Stimulated activated naive CD8-positive, alpha-beta T cell treated with anti-CD3 and anti-CD28 coated beads, Interleukin-15, amount 100 ng/mL, for 72 hours (primary cell): ENCODE measurements at places on chromosomes 1 and 21.
A peak's percentile ranks its signal among the peaks of the same experiment; 100 is the strongest.

GRCh38 chr1:243433737-243434370 lies 178.0 kb downstream of the SDCCAG8 start:
- no peak for DNase-seq

DNA sequence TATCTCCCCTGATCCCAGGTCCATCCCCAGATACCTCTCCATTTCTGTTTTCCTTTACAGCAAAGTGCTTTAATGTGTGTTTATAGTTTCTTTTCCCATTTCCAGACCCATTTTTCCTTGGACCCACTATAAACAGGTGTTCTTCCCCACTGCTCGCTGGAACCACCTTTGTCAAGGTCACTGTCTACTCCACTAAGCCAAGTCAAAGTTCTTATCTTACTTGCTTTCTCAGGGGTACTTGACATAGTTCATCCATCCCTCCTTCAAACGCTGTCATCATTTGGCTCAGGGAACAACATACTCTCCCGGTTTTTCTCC lies 8.3 kb downstream of the SLAMF1 start:
- DNase-seq: no peak

DNA sequence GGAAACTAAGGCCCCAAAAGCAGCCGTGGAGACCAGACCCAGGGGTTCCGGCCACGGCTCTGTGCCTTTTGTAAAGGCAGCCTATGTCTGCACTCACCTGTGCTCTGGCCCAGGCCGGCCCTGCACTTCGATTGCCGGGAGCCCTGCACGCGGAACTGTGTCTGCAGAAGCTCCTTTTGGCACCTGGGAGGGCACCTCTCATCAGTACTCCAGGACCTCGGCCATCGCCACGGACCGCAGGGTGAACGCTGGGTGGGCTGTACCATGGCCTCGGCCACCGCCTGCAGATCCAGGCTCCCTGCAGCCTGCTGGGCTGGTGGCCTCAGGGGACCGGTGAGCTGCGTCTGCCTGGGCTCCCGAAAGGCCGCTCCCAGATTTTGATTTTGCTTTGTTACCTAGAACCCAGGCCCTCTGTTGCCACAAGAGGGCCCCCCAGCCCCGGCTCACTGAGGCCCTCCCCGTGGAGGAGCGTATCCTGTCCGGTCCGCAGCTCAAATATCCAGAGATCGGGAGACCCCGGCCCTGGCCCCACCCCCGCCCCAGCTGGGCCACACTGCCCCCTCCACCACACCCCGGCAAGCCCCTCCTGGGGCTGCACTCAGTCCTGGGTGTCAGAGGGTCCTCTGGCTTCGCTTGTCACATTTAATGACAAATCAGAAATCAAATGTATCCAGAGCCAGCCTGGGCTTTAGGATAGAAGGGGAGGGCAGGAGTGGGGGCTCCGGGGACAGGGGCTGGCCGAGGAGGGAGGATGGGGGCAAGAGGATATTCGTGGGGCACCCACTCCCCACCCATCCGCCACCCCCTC lies 60.2 kb upstream of the PDE9A start:
- DNase-seq: peak; percentile 72

GRCh38 chr1:21865943-21866706 lies 54.1 kb downstream of the LDLRAD2 start:
- no peak for DNase-seq

DNA sequence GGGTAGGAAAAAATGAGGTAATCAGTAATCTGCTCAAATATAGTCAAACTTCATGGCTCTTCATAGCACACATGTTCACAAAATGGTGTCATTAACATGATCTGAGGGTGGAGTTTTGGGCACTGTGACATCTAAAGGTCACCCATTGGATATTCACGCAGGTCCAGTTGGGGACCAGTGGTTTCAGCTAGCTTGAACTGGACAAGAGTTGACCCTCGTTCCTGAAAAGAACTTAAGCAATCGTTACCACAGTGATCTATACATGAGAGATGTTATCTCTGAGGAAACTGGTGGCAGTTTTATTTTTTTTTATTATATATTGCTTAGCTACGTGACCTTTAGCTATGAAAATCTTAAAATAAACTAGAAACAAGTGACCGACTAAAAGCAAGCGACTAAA lies 3.0 kb upstream of the OR2C3 start:
- no peak for DNase-seq

GRCh38 chr1:235069577-235070563 lies 58.8 kb downstream of the TOMM20 start:
- DNase-seq: no peak

DNA sequence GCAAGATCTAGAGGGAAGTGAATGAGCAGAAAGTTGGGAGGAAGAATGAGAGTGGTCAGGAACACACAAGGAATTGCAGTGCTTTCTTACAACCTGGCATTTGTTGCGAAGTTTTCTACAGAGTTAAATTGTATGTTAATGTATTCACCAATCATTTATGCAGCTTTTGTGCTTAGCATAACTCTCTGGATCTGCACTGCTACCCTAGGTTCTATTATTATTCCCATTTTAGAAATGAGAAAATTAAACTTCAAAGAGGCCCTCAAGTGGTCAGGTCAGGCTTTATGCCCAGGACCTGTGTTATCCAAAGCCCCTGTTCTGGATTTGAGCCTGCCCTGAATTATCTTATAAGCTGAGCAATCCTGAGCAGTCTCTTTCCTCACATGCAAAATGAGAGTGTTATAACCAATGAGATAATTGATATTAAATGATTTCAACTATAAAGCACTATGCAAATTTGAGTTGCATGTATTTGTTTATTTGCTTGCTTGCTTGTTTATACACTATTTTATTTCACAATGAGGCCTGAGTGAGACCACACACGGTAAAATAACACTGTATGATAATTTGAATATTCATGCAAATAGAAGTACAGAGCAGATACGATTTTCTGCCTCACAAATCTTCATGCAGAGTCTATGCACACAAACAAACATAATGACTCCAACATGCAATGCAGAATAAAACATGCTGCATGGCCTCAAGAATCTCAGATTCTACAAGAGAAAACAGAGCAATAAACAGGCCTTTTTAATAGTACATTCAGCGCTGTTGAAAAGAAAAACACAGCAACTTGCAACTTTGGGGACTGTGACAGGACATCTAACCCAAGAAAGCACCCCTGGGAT lies 323.0 kb downstream of the PLPP3 start:
- DNase-seq: no peak

GRCh38 chr1:108009603-108010195 lies 44.7 kb upstream of the VAV3 start:
- DNase-seq: no peak

GRCh38 chr1:27100335-27101053 lies 54.4 kb downstream of the SLC9A1 start:
- no peak for DNase-seq

DNA sequence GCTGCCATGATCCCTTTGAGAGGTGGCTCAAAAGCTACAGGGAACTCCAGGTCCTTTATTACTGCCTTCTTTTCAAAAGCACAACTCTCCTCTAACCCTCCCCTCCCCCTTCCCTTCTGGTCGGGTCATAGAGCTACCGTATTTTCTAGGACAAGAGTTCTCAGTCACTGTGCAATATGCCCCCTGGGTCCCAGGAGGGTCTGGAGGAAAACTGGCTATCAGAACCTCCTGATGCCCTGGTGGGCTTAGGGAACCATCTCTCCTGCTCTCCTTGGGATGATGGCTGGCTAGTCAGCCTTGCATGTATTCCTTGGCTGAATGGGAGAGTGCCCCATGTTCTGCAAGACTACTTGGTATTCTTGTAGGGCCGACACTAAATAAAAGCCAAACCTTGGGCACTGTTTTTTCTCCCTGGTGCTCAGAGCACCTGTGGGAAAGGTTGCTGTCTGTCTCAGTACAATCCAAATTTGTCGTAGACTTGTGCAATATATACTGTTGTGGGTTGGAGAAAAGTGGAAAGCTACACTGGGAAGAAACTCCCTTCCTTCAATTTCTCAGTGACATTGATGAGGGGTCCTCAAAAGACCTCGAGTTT lies 3.1 kb downstream of the BTG2 start:
- no peak for DNase-seq

GRCh38 chr21:21897275-21897883 lies 899.2 kb downstream of the NCAM2 start:
- DNase-seq: no peak

- no peak for DNase-seq
These were observed 302.4 kb upstream of the NR5A2 start for GRCh38 chr1:199725002-199725565.

GRCh38 chr1:152580433-152580832 lies at the start of gene LCE3D:
LCE3D (minus strand) TSS chr1:152580516; CDS start chr1:152579936, 580 bp downstream.
- DNase-seq: no peak

DNA sequence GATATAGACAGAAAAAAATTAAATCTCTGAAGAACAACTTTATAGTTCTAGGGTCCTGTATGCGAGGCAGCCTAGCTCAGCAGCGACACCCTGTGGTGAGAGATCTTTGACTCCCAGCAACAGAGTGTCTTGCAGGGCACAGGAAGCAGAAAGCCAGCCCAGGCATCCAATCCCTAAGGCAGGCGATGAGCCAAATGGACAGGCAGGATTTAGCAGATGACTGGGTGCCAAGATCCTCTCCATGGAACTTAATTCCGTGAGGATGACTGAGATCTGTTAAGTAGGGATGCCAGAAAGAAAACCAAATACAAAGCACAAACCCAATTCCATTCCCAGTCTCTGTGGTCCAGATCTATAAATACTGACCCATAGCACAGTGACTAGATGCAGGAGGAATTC lies 38.8 kb downstream of the HLCS start:
- DNase-seq: peak; percentile 59

DNA sequence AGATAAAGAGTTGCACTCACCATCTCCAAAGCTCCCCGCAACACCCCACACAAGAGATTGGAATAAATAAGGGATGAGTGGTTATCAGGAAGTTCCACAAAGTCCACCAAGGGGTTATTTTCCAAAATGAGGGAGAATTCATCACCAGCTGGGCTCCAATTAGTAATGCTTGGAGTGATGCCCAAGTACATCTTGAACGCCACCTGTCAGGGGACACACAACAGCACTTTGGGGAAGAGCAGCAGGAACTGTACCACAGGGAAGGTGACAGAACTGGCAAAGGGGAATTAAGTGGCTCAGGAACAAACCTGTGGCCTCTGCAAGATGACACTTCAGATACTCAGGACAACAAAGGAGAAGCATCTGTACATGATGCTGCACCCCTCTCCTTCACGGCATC lies 11.5 kb downstream of the TRAPPC3 start:
- no peak for DNase-seq

- no peak for DNase-seq
These were observed 137.8 kb downstream of the TSEN15 start for GRCh38 chr1:184189361-184189760.

GRCh38 chr1:27668121-27668807 lies 3.7 kb downstream of the IFI6 start:
- DNase-seq: no peak

DNA sequence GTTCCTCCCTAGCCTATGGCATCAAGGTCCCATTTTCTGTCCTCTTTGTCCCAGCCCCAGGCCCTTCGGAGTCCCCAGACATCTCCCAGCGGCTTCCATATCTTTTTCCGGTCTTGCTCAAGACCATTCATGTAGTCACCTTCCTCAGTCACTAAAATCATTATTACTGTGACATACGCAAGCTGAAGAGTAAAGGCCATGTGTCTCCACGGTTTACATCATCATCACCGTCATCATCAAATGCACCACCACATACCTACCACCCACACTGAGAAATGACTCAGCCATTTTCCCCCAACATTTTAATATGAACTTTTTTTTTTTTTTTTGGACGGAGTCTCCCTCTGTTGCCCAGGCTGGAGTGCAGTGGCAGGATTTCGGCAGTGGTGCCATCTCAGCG lies 43.4 kb downstream of the FHAD1 start:
- DNase-seq: no peak

DNA sequence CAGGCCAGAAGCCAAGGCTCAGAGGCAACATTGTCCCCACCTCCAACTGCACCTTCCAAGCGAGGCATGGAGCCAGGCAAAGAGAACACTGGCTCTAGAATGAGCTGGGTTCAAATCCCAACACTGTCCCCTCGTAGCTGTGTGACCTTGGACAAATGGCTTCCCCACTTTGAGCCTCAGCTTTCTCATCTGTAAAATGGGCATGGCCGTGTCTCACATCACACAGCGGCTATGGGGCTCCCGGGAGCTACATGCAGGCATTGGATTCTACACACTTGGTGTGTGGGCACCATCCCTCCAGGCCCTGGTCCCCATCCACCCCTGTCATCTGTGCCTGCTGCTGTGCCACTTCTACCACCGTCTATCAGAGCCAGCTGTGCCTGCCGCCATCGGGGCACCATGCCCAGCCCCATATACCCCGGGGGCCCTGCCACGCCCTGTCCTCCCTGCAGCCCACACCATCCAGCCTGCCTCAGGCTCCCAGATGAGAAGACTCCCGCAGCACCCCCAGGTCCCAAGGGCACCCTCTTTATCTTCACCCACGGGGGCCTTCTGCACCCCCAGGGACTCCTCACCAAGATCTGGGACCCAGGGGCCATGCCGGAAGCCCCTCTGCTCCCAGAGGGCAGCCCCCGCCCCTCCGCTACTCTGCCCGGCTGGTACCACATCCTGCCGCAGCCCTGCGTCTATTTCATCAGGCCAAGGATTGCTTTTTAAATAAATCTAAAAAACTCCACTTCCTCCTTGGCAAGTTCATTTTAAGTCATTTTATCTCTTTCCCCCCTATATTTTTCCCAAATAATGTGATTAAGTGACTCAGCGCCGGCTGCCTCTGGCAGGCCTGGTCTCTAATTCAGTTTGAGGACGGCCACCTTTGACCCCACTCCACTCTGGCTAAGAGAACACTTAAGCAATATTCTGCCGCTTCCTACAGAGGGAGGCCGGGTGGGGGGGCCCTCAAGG lies 107.8 kb upstream of the TARDBP start:
- no peak for DNase-seq

DNA sequence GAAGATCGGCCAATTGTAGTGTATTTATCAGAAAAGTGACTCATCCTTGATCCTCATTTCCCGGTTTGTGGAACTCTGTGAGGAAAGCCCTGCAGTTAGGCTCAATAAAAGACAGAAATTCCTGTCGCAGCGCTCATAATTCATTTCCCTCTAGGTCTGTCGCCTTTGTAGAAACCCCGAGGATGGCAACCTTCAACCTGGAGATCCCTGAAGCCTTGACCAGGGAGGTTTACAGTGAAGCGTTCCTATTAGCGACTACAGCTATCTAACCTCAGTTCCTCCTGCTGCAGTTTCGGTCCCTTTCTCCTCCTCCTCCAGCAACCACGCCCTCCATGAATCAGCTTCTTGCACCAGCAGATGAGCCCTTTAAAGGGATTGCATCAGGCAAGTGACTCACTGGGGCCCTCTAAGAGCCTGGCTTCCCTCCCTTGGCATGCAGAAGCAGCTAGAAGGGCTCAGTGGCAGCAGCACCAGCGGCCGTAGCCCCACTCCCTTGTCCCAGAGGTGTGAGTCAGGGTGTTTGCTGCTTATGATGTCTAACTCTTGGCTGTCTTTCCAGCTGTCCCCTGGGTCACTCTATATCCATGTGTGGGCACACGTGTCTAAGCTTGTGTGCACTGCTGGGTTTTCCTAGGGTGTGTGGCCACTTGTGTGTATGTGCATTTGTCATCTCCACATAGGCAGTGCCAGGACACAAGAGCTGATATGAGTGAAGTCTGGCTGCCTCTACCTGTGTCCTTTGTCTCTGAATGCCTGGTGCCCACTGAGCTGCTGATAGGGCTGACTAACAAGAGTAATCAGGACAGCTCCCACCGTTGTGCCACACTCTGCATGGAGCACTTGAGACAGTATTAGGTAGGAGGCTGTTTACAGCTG lies 779 bp upstream of the STK40 start:
- peak; percentile 92 for DNase-seq

- DNase-seq: no peak
These were observed 45.4 kb upstream of the POFUT2 start for GRCh38 chr21:45332981-45333582.

GRCh38 chr1:204841798-204842197 lies 28.9 kb upstream of the NFASC start:
- DNase-seq: no peak

- no peak for DNase-seq
These were observed 797.3 kb downstream of the PLA2G4A start for GRCh38 chr1:187626056-187626455.
